ENCODE measurements at places on chromosomes 4 and X.

- DNase-seq: no peak
Observed at GRCh38 chrX:31166416-31166815, 94.6 kb upstream of the FTHL17 start.

DNA sequence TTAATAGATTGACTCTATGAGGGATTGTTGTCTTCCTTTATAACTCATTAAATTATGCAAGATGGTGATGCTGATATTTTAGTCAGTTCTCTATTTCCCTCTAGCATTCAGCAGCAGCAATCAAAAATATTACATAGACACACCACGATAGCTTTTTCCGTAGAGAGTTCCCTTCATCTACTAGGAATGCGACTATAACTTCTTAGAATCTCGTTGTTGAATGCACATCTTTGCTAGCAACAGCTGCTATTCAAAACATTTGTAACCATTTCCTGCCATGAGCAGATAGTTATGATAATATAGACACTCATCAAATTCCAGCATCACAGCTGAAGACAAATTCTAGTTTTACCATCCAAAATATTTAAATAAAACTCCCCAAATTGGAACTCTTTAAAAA lies 147.4 kb upstream of the FGF13 start:
- no peak for DNase-seq

DNA sequence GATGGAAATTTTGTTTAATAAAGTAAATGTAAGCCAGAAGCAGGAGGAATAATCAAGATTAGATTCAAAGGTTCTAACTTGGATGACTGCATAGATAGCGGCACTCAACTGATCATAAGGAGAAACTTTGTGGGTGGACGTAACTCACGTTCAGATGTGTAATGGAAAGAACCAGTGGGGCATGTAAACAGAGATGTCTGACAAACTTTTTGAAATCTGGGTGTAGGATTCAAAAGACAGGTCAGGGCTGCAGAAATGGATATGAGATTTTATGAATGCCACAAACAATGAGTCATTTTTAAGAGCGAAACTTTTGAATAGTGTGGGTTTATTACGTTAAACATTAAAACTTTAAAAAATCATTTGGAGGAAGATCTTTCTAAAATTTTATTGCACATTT lies 375.6 kb downstream of the GBA3 start:
- DNase-seq: no peak

GRCh38 chr4:88398381-88398780 lies 19.7 kb downstream of the HERC6 start:
- DNase-seq: no peak

GRCh38 chrX:50002067-50002714 lies 79.8 kb downstream of the CLCN5 start:
- DNase-seq: no peak

GRCh38 chr4:2646396-2647149 lies 109.6 kb downstream of the TNIP2 start:
- DNase-seq: no peak

GRCh38 chr4:139454111-139455045 lies at the start of gene RAB33B:
Gene RAB33B, plus strand, starts transcription at chr4:139454121. Its CDS starts 75 bp downstream, at chr4:139454196.
- DNase-seq: no peak

DNA sequence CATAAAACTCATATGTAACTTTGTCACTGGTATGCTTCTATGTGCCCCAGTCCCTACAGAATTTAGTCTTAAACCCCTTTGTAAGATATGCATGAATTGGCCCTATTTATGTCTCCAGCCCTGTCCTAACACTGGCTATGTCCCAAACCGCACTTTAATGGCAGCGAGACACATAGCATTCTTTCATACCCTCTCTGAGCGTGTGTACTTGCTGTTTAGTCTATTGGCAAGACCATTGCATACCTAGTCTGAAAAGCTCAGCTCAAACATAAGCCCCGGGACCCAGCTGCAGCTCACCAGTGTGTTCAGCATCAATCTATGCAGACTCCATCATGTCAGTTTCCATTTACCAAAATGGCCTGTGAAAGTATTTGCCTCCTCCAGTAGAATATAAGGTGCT lies 1018.4 kb upstream of the TENM3 start:
- DNase-seq: no peak

DNA sequence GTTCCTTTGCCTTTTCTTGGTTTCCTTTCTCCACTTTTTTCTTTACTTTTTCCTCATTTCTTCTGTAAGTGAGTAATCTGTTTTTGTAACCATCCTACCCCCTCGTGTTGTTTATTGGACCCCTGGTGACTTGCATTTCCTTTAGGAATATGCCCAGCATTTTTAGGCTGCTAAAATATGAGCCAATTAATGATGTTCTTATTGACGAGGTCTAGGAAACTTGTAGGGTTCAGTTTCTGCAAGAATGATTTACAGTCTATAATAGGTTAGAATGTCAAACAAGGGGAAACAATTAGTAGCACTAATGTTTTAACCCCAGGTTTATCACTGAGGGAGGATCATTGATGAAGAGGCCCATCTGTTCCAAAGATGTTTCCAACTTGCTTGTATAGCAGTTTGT lies 79.0 kb downstream of the CPE start:
- DNase-seq: no peak

DNA sequence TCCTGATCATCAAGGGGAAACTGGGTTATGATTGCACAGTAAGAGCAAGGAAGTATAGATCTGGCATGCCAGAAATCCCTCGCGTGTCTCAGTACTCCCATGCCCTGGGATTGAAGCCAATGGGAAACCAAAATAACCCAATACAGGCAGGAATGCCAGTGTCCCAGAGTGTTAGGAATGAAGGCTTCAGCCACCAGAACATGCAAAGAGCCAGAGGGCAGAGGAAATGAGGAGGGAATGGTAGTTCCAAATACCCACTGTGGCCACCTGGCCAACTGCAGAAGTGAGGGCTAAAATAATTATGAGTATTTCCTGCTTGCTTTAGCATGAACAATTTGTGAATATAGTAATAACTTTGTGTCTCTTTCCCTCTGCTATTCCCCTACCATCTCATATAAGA lies 12.2 kb downstream of the MTNR1A start:
- no peak for DNase-seq

- peak; percentile 64 for DNase-seq
Observed at GRCh38 chrX:40651620-40652223, 4.4 kb upstream of the CXorf38 start.

DNA sequence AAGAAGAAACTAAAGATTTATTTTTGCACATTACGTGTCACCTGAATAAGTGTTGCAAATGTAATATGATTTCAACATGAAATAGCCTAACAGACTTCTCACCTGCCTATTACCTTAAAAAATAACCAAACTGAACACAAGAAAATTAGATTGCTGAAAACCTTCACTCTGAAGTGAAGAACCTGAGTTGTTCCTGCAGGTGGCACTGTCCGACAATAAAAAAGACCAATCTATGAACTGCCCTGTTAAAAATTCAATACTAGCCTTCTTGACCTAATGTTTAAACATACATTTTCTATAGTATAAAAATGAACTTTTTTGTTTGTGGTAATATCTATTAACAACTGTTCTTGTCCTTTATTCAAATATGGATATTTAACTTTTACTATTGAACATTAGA lies 69.2 kb upstream of the PNPLA4 start:
- DNase-seq: peak; percentile 3

GRCh38 chrX:10062352-10062751 lies 94.4 kb upstream of the CLCN4 start:
- no peak for DNase-seq

- no peak for DNase-seq
Observed at GRCh38 chr4:119652998-119653397, 24.4 kb upstream of the PDE5A start.

DNA sequence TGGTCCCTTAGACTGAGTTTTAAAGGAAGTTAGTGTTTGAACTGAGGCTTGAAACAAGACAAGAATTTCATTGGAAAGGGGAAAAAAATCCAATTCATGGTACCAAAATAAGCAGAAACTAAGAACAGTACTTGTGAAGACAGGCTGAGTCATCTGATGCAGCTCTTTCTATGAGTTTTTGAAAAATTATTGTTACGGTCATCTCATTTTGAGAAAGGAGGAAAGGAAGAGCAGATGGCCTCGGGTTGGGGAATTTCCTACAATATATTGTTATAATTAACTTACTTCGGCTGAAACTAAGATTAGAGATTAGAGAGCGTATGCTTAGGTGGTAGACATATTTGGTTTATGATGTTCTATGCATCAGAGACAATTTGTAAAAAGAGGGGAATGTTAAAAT lies 2164.8 kb upstream of the AGA start:
- no peak for DNase-seq

DNA sequence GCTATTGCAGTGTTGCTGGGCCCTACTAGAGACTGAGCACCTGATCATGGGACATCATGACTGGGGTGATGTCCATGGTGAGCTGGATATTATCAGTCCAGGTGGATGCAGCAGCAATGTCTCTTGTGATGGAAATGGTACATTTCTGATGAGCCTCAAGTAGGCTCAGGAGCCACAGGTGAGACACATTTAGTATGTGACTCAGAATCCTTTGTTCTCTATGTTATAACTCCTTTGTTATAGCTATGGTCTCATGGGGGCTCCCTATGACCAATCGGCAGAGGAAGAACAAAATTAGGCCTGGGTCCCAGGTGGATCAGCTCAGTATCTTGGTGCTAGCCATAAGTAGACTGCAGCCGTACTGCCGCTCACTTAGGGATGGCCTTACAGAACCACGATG lies 107.9 kb upstream of the FAT1 start:
- DNase-seq: no peak

GRCh38 chrX:4547213-4547836 lies 833.9 kb upstream of the PRKX start:
- DNase-seq: peak; percentile 1

DNA sequence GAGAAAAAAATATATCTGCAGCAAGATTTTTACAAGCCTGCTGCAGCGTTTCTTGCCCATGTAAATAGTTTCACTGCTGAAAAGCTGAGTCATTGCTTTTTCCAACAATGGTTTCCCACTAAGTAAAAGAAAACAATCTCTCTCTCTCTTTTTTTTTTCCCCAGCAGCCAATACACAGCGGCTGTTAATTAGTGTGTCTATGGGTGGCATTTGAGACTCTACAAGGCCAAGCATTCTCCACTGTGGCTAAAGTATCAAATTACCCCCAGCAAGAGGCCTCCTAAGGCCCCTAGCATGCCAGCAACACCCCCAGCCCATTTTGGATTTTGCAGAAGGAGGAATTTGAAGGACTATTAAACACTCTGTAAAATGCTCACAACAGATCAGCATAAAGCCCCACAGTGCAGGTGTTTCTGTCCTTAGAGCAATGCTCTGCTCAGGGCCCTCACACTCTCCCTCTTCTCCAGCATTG lies 837.4 kb downstream of the TRIML1 start:
- DNase-seq: no peak

DNA sequence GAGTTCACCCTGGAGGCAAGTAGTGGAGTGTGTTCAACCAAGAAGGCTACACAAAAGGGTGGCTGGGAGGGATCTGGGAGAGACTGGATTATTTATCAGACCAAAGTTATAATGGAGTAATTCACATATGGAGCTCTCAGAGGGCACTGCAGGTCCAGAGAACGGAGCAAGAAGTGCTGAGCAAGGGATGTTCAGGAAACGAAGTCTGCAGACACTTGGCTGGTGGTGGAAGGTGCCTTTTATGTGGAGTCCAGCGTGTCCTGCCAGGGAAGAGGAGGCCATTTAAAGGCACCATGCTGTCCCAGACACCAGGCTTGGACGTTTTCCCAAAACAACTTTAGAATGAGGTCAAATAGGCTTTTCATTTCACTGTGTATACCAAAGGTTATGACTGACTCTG lies 130.1 kb downstream of the CEP135 start:
- DNase-seq: no peak

GRCh38 chr4:95124906-95125504 lies 367.2 kb downstream of the BMPR1B start:
- no peak for DNase-seq

DNA sequence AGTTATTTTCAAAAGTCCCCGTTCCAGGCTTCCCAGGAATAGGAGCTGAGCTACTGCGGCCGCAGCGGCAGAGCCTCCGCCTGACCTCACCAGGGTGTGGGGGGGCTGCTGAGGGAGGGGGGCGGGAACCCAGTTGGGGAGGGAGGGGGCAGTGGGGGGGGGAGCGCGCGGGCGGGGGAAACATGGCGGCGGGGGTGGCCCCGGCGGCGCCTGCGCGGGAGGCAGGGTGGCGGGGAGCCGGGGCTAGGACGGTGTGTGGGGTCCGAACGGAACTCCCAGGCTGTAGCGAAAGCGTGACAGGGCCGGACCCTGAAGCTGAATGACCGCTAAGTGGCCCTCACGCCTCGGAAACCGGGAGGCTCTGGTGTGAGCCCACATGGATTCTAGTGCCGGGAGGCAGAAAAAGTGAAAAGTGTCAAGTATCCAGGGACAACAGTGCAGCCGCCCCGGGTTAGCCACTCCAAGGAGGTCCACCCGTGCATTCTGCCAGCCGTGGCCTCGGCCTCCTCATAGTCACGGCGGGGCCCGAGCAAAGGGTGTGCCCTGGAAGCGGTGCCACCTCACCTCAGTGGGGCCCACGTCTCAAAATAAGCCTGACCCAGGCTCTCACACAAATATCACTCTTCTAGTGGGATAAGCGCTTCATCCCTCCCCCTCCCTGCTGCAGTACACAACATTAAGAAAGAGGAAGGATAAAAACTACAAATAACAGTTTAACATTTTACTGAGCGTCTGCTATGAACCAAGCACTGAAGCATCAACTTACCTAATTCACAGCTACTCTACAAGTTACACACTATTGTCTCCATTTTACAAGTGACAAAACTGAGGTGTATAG lies at the start of gene KLHL13:
Gene KLHL13 (minus strand): TSS at position 98 of the 838 bp plus-strand sequence. CDS start 88,337 bp downstream, outside the sequence.
- DNase-seq: peak; percentile 33

- no peak for DNase-seq
Observed at GRCh38 chr4:4849524-4850193, 9.8 kb upstream of the MSX1 start.

DNA sequence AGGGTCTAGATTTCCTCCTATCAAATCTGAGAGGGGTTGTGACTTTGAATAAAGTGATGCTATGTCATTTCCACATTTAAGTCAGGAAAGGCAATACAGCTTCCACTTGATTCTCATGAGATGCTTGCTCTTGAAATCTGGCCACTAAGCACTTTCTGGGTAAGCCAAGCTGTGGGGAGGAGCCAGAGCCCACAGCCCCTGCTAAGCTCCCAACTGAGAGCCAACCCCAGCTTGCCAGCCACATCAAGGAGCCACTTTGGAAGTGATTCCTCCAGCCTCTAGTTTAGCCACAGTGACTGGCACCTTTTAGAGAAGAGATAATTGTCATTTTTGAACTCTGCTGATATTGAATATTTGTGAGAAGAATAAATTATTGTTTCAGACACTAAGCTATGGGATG lies 1441.5 kb upstream of the IGFBP7 start:
- DNase-seq: no peak

DNA sequence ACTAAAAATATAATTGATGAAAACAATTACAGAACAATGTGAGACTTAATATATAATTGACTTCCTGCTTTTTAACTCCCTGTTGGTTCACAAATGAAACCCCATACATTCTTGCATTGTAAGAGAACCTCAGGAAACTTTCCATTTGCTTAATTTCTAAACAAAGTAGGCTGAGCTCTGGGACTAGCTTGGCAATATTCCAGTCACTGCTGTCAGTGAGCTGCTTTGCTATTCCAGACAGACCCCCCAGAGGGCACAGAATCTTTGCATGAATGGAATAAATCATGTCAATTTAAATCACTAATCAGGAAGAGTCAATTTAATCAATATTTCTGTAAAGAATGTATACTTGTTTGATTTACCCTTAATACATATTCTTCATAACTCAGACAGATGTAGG lies 110.6 kb downstream of the NEXMIF start:
- DNase-seq: no peak

Data from CD4-positive, alpha-beta T cell (primary cell).